ENCODE measurements at places on chromosomes 3 and 15.

GRCh38 chr3:167631471-167631870 lies 22.3 kb downstream of the WDR49 start:
- no peak for DNase-seq

DNA sequence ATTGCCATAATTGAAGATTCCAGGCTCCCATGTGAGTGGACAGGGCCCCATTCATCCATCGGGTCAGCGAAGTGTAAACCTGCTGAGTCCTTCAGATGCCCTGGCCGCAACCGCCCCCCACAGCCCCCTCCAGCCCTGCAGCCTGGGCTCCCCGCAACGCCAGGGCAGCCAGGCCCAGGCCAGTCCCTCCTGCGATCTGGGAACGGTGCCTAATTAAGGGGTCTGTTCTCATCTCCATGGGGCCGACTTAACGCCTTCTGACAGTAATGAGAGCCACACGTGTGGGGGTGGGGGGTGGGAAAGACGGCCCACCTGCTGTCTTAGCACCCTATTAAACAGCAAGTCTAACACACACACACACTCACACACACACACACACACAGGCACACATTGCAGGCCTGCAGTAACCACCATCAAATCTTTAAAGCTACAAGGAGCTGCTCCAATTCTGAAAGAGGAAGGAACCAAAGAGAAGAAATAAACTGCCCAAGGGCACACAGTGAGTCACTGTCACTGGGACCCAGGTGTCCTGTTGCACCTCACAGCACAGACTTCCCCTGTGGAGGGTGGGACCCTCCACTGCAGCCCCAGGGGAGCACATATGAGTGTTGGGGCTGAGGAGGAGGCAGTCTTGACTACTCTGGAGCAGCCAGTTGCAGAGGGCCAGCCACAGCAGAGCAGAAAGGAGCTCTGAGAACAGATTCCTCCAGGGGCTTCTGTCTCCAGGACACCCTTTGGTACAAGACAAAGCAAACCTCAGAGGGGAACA lies 31.8 kb upstream of the HES1 start:
- no peak for DNase-seq

GRCh38 chr3:69568951-69569350 lies 170.3 kb upstream of the MITF start:
- DNase-seq: no peak

GRCh38 chr15:48806151-48806550 lies 4.7 kb downstream of the CEP152 start:
- DNase-seq: no peak

Data from hematopoietic multipotent progenitor cell treated with erythropoietin and hydrocortisone succinate and interleukin-3 and kit ligand, for 17 days (in vitro differentiated cells).